ENCODE measurements at places on chromosomes 2 and 18.

GRCh38 chr2:167924556-167924955 lies 322.8 kb downstream of the STK39 start:
- DNase-seq = no peak

DNA sequence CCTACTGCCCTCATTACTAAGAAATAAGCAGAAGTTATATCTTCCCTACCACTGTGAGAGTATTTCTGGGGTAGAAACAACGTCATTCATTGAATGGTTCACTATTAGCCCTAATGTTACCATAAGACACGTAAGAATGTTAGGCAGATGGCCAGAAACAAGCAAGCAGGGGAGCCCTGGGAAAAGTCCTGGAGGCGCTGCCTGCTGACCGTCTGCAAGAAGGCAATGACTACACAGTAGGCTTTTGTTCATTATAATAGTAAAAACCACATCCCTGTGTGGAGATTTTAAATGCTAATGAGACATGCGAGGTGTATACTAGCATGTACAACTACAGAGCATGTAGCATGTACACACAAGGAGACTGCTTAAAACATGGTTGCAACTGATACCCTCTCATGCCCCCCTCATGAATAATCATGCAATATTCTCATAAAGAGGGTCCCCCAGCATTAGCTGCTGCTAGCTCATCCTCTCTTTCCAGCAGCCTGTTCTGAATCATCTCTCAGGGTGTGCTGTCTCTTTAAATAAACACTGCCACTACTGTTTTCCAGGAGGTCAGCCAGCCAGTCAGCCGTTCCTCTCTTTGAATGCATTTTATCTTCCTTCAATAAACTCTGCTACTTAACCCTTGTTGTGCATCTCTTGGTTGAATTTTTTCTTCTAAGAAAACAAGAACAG lies 23.6 kb downstream of the SUCLG1 start:
- DNase-seq = peak; percentile 29

DNA sequence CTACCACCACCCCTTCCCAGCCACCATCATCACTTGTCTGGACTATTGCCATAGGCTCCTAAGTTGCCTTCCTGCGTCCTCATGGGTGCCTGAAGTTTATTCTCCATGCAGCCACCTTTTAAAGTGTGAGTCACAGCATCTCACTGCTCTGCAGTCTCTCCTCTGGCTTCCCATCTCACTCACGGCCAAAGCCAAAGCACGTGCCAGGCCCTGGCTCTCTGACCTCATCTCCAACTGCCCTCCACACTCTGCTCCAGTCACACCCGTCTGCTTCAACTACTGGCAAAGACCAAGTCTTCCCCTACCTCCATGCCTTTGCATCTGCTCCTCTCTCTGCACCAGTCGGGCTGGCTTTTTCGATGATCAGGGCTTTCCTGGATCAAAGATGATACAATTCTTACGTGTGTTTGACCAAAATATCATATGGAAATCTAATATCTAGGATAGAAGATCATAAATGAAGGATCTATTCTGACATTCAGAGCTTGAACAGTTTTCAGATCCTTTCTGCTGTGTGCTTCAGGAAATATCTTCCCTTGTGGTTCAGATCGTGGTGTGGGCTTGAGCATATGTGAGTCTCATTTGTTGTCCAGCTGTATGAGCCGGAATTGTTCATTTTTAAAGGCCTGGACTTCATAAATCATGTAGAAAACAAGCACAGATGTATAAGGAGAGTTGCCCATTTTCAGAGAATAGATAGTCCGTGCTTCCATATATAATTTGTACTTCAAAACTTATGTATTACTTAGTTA lies 175.6 kb downstream of the PRKCE start:
- peak; percentile 93 for DNase-seq

GRCh38 chr2:116238511-116238910 lies 1576.0 kb upstream of the DDX18 start:
- DNase-seq = no peak

DNA sequence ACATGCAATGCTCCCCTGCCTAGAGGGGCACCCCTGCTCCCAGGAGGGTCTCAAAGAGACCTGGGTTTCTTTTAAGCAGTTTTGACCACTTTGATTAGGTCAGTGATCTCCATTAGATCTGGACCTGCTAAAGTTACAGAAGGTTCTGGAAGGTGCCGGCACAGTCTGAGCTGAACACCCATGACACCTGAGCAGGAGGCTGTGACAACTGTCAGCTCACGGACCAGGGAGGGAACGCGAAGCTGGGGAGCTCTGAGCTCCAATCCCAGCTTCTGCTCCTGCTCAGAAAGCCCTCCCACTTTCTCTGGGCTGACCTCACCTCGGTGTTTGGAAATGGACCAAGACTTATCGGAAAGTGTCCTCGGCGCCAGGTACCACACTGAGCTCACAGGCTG lies 113.8 kb downstream of the NFATC1 start:
- no peak for DNase-seq

DNA sequence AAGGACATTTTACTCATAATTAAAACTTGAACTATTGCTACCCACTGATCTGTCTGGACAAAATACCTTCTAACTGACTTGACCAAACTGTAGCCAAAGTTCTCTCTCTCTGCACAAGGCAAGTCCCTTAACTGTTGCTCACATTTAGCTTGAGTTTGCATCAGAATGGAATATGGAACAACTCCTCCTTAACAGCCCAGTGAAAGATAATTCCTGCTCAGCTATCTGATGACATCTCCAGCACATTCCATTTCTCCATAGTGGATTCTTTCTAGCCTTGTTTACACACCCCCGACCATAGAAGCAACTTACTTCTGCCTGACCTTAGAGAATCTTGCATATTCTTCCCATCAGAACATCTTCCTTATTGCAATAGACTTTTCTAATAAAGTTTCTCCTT lies 317.2 kb upstream of the CDH2 start:
- DNase-seq = no peak

GRCh38 chr2:241149925-241150659 lies at the start of gene PPP1R7:
Gene PPP1R7 (plus strand): TSS chr2:241150467. CDS start chr2:241150496, 29 bp downstream.
- DNase-seq = peak; percentile 99

DNA sequence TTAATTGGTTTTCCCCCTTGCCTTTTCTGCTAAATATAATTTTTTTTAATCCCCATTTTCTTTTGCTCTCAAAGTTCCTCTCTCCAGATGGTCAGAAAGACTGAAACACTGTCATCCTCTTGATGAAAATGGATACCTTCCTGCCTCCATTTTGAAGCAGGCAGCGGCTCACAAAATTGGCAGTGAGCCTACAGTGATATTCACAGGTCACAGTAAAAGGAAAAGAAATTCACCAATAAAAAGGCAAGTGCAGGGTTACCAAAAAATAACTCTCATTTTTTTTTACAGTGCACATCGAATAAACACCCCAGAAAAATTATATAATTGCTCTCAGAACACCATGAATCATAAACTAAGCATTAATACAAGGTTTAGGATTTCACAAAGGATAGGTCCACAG lies 307.5 kb downstream of the TCF4 start:
- DNase-seq = no peak

- no peak for DNase-seq
Observed at GRCh38 chr18:53937037-53937436, 287.4 kb downstream of the MBD2 start.

- DNase-seq = no peak
Observed at GRCh38 chr18:35289727-35290093, 319 bp downstream of the ZSCAN30 start.

- DNase-seq = peak; percentile 5
Observed at GRCh38 chr2:178282075-178282815, 87.9 kb downstream of the OSBPL6 start.

DNA sequence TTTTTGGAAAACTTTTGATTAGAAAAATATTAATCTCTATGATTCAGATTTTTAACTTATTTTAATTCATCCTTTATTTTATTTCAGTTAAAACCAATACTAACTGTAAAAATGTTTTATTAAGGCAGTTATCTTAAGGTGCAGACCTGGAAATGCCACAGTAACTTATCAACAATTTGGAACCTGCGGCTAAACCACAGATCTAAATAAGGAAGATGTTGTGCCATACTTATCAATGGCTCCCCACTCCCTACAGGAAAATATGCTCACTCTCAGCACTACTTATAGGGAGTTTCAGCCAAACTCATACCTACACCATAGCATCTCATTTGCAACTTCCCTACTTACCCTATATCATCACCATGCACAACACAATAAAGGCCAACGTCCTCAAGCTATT lies 226.9 kb upstream of the KYNU start:
- no peak for DNase-seq

- DNase-seq = no peak
Observed at GRCh38 chr2:148907085-148907785, 32.2 kb downstream of the KIF5C start.

- no peak for DNase-seq
Observed at GRCh38 chr2:43803113-43803512, 29.3 kb downstream of the DYNC2LI1 start.

- peak; percentile 26 for DNase-seq
Observed at GRCh38 chr2:218569661-218570500, 1.2 kb downstream of the CNOT9 start.

DNA sequence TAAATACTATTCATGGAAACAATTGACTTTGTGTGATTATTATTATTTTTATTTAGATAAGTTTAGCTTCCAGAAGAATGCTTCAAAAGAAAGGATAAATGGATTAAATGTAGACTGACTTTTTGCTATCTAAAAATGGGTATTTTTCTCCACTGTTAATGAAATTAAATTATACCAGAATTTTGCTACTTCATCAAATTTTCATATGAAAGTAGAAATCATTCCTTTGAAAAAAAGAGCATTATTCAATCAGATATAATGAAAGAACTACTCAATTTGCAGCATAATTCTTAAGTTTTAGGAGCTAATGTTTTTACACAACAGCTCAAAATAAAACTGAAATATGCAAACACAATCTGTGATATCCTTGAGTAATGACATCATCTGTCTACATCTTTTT lies 1424.6 kb downstream of the DPP10 start:
- DNase-seq = no peak

DNA sequence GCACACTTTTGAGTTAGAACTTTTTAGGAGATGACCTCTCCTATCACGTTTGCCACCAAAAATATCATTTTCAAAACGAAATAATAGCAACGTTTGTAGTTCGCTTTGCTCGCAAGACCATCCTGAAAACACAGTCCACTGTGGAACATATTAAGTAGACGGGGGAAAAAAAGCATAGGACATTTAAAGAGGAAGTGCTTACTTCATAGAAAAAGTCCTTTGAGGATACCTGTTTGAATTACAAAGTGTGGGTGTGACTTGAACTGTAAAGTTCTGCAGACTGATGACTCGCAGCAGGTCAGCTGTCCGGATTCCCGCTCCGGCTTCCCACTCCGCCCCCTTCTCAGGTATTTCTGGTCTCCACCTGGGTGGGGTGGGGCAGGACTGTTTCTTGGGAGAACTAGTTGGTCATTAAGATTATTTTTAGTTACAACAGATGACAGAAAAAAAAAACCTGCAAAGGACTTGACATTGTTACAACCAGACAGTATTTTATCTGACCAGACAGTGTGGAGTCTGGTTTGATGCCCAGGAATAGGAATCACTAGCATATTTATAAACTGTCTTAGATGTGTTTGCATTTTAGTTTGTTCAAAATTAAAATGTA lies 13.3 kb downstream of the CNOT11 start:
- DNase-seq = no peak

- no peak for DNase-seq
Observed at GRCh38 chr2:88690591-88691338, 708 bp upstream of the RPIA start.

GRCh38 chr2:111028720-111029119 lies 92.0 kb upstream of the BCL2L11 start:
- no peak for DNase-seq

GRCh38 chr2:181752301-181752700 lies 72.0 kb upstream of the NEUROD1 start:
- no peak for DNase-seq

DNA sequence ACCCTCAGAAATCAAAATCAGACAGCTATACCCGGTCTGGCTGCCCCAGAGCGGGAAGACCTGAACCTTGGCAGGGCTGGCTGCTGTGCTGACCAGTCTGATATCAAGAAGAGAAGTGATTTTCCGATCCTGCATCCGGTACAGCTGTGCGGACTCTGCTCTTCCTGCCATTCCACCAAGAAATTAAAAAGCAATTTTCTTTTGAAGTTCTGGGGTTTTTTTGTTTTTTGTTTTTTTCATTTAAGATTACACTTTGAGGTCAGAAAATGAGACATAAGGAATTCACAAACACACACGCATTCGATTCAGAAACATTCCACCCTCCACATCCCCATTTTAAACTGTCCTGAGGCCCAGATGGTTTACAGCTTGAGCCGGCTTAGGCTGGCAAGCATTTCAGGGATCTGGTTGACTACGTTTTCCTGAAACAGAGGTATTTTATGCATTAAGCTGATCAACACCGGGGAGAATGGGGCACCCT lies 156.5 kb downstream of the COL6A3 start:
- peak; percentile 62 for DNase-seq

DNA sequence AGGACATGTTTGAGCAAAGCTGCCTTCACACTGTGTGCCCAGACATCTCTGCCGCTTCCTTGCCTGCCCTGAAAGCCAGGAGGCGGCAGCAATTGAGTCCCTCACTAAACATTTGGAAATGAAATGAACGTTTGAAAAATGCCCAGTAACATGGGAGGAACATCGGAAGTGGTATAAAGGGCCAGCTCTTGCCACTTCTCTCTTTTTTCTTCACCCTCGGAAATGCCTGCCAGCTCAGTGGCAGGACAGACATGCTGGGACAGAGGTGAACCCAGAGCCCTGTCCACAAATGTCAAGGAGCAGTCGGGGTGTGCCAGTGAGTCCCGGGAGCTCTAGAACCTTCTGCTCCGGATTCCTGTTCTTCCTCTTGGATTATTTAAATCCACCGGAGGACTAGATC lies 46.1 kb downstream of the TPGS2 start:
- DNase-seq = no peak

DNA sequence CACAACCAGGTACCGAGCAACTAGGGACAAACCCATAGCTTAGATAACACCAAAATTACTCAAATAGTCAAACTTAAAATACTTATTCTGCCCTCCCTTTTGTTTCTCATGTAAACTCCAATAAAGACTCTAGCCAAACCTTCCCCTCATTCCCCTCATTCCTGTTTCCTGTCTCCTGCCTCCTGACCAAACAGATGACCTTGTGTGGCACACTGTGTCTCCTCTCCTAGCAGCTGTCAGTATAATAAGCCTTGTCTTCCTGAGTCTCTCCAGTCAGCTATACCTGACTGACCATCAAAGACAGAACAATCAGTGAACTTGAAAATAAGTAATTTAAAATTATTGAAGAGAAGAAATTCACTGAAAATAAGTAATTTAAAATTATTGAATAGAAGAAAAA lies 14.3 kb downstream of the SULT1C4 start:
- DNase-seq = no peak

DNA sequence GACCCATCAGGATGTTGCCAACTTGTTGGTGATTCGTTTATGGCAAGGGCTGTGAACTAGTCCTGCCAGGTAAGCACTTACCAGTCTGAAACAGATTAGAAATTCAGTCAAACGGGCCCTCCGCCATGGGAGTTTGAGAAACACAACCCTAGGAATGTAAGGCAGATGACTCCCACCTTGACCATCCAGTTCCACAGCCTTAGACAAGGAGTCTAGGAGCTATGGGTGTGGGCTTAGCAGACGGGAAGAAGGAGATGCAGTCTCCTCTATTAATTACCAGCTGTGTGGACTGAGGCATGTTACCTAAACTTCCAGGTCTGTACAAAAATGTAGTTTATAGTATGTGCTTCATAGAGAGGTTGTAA lies 319.4 kb upstream of the NCKAP5 start:
- no peak for DNase-seq
